Neural cell (in vitro differentiated cells): ENCODE measurements at places on chromosomes 3 and 15. TPM values are rescaled to one million over a fixed set of nuclear protein-coding genes. Genes with fewer than 3 reads are reported as not detected.

The TTLL13 gene
- polyA plus RNA-seq, result 0.33 TPM in 1 of 2 replicates, not detected in the other

The C3orf49 gene
- not detected in 2 replicates for polyA plus RNA-seq

The DZIP1L gene
- polyA plus RNA-seq, result 1.7 and 2.7 TPM in 2 replicates

The C3orf52 gene
- polyA plus RNA-seq, result 0.21 TPM in 1 of 2 replicates, not detected in the other
